Mesothelial cell of epicardium (in vitro differentiated cells): ENCODE measurements at places on chromosomes 12 and 14. TPM values are rescaled to one million over a fixed set of nuclear protein-coding genes. Genes with fewer than 3 reads are reported as not detected.

The KRT75 gene
- total RNA-seq = not detected in 3 replicates

The C12orf50 gene
- 0.07 to 0.22 TPM (median 0.13 TPM) in 3 replicates for total RNA-seq

The LRFN5 gene
- total RNA-seq = 13.8 to 23.1 TPM (median 16.3 TPM) in 3 replicates

The INSM2 gene
- not detected in 3 replicates for total RNA-seq
